T follicular helper cell (primary cell): ENCODE measurements at places on chromosomes 7 and 10.

GRCh38 chr10:108749042-108749441 is 1174.3 kb downstream of the XPNPEP1 start:
- no peak for DNase-seq

DNA sequence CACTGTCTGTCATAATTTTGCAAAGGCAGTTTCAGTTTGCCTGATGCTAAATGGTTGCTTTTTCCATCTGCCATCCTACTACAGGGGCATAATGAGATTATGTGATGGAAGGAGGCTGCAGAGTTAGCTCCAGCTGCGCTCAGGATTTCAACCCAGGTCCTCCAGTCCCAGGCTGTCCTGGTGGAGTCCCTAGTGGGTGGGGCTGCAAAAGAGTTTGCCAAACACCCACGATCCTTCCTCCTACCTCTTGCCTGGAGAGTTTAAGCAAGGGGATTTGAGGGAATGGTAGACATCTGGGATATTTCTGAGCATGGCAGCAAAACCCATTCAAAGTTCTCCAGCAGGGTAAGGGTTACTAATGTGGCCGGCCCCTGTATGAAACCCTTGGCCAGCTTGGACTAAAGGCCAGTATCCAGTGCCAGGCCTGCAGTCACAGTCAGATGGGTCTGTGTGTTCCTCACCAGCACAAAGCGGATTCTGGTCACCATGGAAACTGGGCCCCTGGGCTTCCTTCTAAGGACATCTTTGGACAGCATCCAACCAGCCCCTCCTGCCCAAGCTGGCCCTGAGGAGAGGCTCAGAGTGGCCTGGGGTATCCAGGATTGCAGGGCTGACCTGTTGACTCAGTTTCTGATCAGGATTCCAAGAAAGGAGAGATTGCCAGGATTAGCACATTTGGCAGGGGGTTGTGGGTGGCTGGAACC is 42.7 kb upstream of the CHST3 start:
- no peak for DNase-seq

DNA sequence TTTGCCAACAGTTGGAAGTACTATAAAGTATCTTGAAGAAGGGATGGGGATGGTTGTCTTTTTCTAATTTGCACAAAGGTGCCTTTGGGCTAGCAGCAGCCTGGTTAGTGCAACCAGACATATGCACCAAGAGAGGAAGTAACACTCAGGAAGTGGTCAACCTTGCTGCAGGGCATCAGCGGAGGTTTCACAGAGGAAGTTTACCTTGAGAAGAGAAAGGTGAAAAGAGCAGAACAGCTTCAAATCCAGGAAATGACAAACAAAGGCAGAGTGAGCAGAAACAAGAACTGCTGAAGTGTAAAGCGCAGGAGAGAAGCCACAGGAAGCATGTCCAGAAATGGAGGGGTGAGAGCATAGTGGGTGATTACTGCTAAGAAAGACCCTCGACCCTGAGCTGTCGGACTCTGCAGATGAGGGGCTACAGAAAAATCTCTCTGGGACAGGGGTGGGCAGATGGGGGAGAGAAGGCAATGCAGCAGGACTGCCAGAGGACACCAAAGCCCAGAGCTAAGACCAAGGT is 66.9 kb downstream of the STK17A start:
- DNase-seq, result peak; percentile 44

GRCh38 chr10:3045471-3046209 is 21.7 kb upstream of the PFKP start:
- no peak for DNase-seq

- no peak for DNase-seq
These were observed 4.4 kb downstream of the IFIT3 start for GRCh38 chr10:89332123-89332633.

DNA sequence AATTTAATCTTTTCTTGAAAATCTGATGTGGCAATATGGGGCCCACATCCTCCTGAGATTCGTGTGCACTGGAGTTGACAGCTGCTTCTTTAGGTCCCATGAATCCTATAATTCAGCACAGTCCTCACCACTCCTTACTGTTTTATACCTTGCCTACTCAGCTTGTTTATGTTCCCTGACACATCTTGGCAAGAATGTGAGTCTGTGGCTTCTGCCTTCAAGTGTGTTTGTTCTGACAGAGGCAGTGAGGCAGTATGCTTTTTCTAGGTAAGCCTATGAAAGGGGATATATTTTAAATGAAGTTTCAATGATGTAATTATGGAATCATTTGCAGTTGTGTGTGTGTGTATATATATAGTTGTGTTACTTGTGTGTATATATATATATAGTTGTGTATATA is 106.4 kb downstream of the AMPH start:
- DNase-seq, result no peak

- DNase-seq, result peak; percentile 43
These were observed 1.3 kb upstream of the NMT2 start for GRCh38 chr10:15169555-15170401.

- DNase-seq, result no peak
These were observed 123.4 kb upstream of the BTBD16 start for GRCh38 chr10:122147663-122148062.

- DNase-seq, result no peak
These were observed 48.4 kb upstream of the PLXDC2 start for GRCh38 chr10:19767876-19768275.

DNA sequence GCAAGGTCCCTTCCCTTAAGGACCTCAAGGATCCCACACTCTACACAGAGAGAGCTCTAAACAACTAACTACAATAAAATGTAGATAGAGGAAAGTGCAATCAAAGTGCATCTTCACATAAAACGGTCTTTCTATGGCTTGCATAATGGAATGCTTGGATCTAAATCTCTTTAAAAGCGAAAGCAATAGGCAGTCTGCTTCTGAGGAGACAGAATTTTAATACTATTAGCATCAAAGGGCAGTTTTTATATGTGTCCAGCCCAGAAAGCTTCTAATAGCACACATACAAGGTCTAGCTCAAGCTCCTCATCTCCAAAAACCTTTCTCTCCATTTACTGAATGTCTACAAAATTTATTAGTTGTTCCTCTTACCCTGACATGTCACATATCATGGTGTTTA is 101.5 kb upstream of the C1GALT1 start:
- no peak for DNase-seq

- DNase-seq, result no peak
These were observed 198.8 kb downstream of the TEX36 start for GRCh38 chr10:125484035-125484732.

- DNase-seq, result no peak
These were observed 53.8 kb upstream of the CPXM2 start for GRCh38 chr10:123945325-123945920.

DNA sequence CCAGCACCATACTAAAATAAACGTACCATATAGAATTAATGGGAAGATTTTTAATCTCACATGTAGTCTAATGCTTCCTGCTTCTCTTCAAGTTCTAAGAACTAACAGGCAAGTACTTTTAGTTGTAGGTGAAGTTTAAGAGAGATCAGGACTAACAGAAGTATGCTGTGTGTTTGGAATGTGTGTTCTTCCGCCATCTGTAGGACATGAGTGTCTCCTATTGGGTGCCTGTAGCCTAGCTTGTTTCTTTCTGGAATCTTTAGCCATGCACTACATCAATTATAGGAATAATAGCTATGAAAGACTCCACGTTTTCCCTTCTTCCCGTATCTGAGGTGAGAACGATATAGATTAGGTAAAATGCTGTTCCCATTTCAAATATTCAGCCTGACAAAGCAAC is 140.2 kb upstream of the AHR start:
- no peak for DNase-seq

GRCh38 chr10:58833771-58834561 is 321.3 kb downstream of the BICC1 start:
- no peak for DNase-seq

DNA sequence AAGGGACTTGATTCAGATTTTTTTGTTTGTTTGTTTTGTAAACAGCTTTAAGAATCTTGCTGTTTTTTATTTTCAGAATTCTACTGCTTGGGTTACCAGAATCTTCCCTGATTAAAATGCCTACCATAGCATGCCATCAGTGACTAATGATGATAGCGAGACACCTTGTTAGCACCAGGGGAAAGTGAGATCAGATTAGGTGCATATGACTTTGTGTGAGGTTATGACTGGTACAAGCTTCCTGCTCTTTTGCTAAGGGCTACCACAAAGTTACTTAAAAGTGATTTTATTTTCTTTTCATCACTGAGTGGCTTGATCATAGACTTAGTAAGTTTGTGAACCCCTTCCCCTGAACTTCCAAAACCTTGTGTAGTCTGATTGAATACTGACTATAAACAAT is 93.5 kb downstream of the SND1 start:
- no peak for DNase-seq

DNA sequence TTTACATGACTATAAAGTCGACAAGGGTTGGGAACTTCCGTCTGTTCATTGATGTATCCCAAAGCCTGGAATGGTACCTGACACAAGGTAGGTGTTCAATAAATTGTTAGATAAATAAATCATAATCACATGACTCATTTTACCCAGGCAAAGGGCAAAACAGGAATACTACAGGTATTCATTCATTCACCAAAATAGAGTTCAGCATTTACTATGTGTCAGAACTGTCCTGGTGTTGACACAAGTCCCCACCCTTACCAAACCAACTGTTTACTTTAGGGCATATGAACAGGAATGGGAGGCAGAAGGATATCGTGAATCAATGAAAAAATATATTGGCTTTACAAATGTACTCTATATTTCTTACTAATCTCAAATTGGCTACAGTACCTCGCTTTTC is 666 bp upstream of the YAE1 start:
- no peak for DNase-seq

DNA sequence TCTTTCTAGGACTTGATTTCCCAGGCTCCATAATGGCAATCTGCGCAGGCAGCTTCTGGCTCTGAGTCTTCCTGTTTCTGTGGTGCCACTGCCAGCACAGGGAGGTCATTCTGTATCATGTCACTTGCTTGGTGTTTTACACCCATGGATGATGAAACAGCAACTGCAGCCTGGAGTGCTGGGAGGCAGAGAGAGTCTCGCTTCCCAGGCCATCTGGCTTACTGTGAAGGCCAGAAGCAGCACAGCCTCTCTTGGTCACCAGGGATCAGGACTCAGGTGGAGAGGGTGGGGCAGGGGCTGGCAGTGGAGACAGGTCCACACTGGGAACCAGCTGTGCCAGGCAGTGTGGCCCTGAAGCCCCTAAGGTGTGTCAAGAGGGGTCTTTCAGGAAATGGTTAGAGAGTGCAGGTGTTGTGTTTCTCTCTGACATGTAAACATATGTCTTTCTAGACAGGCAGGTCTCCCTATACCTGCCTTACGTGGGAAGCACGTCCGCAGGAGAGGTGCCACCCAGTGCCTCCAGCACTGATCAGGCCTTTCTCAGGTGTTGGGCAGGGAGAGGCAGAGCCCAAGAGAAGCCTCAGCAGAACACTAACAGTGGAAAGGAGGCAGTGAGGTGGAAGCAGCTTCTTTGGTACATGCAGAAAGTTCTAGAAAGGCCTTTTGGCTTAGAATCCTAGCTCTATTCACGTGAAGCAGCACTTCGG is 71.4 kb downstream of the INSIG1 start:
- DNase-seq, result no peak

DNA sequence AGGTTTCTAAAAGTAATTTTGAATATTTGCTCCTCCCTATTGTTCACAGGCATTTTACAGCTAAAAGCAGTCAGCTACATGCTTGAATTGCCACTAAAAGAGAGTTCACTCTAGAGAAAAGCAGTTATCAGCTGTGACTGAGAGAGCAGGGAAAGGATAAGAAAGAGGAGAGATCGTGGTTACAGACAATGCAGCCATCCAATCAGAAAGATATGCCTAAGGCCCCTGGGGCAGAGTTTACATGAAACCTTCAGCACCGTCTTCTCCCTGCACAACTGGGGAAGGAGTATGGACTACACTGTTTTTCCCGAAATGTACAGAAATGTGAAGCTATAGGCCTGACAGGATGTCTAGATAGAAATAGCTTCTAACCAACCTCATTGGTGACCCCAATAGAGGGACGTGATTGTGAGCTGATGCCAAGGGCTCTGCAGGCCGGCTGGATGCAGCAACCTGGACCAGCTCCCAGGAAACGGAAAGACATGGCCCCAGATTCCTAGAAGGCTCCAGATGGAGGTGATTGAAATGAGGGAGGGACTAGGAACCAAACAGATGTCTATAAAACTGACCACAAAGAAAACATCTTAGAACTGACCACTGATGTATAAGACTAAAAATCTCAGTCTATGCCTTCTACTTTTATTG is 3.2 kb upstream of the VSTM4 start:
- no peak for DNase-seq

DNA sequence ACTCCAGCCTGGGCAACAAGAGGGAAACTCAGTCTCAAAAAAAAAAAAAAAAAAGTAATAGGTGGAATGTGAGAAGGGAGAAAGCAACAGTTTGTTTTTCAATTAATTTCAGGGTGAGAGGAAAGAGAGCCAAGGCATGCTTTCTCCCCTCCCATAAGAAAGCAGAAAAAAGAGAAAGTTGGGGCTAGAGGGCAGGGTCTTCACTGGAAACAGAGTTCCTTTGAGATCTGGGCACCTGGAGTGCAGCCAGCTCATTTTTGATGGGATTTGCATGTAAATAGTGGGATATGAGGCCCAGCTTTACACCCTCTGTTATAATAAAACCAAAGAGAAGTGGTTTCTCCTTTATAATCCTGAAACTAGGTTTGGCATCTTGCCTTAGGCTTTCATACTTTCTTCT is 13.8 kb upstream of the STOX1 start:
- no peak for DNase-seq

GRCh38 chr7:73446682-73447081 is 13.1 kb downstream of the FZD9 start:
- no peak for DNase-seq

GRCh38 chr10:96311180-96311715 is 7.0 kb downstream of the DNTT start:
- no peak for DNase-seq

DNA sequence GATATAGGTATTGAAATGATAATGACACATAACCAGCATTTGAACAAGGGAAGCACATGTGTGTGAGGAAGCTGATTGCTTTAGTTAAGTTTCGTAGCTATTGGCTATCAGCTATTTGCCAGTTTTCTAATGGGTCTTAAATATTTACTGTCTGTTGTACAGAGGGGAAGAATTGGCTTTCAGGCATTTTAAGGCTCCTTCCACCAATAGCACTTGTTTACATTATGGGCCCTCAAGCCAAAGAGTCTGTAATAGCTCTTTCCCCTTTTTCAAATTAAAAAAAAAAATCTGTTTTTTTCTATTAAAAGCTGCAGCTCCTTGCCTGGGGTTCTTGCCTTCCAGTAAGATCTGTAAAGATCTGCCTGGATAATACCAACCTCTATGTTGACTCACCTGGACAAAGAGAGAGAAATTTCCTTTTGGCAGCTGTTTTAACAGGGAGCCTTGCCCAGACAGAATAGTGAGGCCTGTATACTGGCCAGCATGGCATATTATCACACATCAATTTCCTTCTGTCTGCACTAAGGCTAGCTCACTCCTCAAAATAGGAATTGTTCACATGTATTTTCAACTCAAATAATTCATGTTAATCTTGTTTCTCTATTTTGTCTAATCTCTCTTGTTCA is 104.7 kb upstream of the LRGUK start:
- DNase-seq, result no peak

GRCh38 chr7:5634107-5634950 is 147.1 kb downstream of the RNF216 start:
- no peak for DNase-seq

DNA sequence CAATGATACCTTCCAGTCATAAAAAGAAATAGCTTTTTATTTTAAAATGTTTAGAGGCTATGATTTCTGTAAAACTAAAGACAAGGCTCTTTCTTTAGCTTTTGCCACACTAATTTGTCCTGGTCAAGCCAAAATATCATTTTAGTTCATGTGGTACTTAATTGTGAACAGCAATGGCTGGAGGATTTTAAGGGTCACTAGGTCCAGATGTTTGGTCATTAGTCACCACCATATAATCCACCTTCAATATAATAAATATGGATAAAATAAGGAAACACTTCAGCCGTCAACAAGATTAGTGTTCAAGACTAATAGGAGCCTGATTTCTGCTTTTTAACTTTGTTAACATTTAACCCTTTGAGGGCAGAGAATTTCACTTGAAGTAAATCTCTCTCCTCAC is 50.0 kb upstream of the HGF start:
- no peak for DNase-seq
